Spleen (tissue), 13 donors: ENCODE measurements at places on chromosomes 6 and 20. TPM values are rescaled to one million over a fixed set of nuclear protein-coding genes. Genes with fewer than 3 reads are reported as not detected.

SLC22A1 gene
- total RNA-seq = 4.6 TPM

GPR63 gene
- total RNA-seq = 1.2 TPM

CDH26 gene
- 1.8 TPM for total RNA-seq

FAM209B gene
- total RNA-seq = not detected

- DNase-seq = no peak
Measured at GRCh38 chr20:54474866-54475265, 527 bp upstream of the DOK5 start.

DNA sequence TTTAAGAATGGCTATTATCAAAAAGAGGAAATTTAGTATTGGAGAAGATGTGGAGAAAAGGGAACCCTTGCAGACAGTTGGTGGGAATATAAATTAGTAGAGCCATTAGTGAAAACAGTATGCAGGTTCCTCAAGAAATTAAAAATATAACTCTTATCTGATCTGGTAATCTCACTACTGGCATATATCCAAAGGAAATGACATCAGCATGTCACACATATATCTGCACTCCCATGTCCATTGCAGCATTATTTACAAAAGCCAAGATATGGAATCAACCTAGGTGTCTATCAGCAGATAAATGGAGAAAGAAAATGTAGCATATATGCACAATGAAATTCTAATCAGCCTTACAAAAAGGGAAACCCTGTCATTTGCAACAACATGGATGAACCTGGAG is 2.6 kb downstream of the SIRPG start:
- DNase-seq = no peak

- peak; percentile 66 for DNase-seq
Measured at GRCh38 chr20:20364593-20365479, 3.1 kb upstream of the INSM1 start.
